ENCODE measurements at places on chromosomes 5 and 9.

DNA sequence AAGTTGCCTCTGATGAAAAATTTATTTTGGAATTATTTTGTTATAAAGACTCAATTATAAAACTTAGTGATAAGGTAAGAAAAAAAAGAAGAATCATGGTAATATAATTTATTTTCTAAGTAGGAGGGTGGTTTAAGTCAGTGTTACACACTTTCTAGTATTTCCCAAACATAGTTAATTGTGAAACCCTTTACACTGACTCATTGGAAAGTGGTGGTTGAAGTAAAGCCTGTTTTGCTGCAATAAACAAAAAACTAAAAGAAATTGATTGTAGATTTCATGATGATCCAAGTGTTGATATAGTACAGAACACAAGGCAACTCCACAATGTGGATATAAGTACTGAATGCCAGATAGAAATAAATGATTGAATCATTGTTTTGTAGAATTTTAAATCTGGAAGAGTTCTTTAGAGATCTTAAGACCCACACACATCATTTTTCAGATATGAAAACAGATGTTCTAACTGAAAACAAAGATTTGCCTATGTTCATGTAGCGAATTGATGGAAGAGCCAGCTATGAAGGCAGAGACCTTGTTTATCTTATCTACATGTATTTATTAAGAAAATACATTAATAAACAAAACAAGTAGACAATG, 539.8 kb downstream of the PRELID2 start:
- no peak for DNase-seq

- DNase-seq: no peak
Measured at GRCh38 chr5:179869641-179870402, 11.2 kb upstream of the MRNIP start.

GRCh38 chr5:112929336-112930081, 7.5 kb upstream of the REEP5 start:
- no peak for DNase-seq

DNA sequence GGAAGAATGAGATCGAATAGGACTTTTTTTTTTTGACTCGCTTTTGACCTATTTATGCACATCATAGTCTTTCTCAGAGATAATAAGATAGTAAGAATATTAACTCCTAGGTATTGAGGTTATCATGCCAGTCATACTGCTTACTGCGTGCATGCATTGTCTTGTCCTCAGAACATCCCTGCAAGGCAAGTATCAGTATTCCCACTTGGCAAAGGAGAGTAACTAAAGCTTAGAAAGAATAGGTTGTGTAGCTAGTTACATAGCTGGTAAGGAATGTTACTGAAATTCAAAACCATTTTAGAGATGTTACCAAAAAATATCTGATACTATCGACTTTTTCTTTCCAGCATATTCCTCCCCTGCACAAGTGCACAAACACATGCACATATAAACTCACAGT, 296.1 kb upstream of the CLINT1 start:
- no peak for DNase-seq
